ENCODE measurements at places on chromosomes 1 and 21.

DNA sequence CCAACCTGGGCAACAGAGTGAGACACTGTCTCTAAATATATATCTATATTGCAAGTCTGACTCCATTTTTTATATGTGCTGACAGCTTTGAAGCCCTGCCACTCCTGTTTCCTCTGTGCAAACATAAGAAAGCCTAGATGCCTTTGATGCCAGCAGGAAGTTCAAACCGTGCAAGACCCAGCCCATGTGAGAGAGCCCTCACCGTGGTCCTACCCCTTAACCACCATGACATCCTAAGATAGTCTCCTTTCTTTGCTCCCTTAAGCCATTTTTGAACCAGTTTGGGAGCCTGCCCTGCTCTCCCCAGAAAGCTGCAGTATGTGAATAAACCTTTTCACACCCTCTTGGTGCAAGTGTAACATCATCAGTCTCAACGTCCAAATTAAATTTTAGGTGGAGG is 3.7 kb upstream of the DIPK1A start:
- peak; percentile 22 for DNase-seq

- no peak for DNase-seq
Observed at GRCh38 chr1:218048828-218049420, 236.2 kb upstream of the RRP15 start.

GRCh38 chr1:93704052-93704451 is 22.4 kb upstream of the BCAR3 start:
- no peak for DNase-seq

GRCh38 chr1:157198619-157199420 is 60.6 kb upstream of the ETV3 start:
- no peak for DNase-seq

DNA sequence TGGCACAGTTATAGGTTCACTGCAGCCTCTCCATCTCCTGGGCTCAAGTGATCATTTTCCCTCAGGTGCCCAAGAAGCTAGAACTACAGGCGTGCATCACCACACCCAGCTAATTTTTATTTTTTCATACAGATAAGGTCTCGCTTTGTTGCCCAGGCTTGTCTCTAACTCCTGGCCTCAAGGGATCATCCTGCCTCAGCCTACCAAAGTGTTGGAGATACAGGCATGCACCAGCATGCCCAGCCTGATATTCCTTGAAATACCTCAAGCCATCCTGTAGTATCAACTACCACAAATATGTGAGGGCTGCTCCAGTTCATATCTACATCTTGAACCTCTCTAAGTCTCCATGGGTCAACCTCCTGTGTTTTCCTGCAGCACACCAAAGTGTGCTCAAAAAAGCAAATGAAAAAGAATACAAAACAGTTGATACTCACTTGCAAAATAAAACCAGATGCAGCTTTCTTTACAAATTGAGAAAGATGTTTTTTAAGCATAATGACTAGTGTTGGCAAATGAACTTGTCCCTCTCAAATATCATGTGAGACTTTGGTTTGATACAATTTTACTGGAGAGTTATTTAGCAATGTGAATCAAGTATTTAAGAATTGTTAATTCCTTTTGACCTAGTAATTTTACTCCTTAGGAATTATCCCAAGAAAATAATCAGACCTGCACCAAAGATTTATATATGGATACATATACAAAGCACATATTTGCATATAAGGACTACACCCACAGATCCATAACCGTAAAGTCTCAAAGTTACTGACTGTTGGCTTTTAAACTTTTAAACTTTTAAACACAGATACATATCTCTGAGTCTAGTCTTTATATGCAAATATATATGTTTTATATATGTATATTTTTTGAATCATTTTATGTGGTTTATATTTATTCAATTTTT is 197.7 kb downstream of the NRIP1 start:
- DNase-seq: no peak

GRCh38 chr1:103416681-103417286 is 108.7 kb upstream of the RNPC3 start:
- DNase-seq: no peak

- no peak for DNase-seq
Observed at GRCh38 chr1:44499306-44499705, 94.3 kb downstream of the RNF220 start.

GRCh38 chr1:44015206-44015605 is 16.1 kb downstream of the SLC6A9 start:
- no peak for DNase-seq

Measured in activated CD8-positive, alpha-beta memory T cell treated with anti-CD3 and anti-CD28 coated beads, Interleukin-2, amount 50 U/mL, for 4 hours (primary cell).